ENCODE measurements at places on chromosomes 13 and 19. TPM values are rescaled to one million over a fixed set of nuclear protein-coding genes. Genes with fewer than 3 reads are reported as not detected.

The KLK12 gene
- total RNA-seq, result not detected

The PSG2 gene
- 0.65 TPM for total RNA-seq

The ZNF146 gene
- total RNA-seq, result 83.9 TPM

The FRY gene
- total RNA-seq, result 11.2 TPM

The SMIM44 gene
- not detected for total RNA-seq

The PCDH8 gene
- total RNA-seq, result not detected

The ZNF132 gene
- 9.4 TPM for total RNA-seq

The TICAM1 gene
- 6.7 TPM for total RNA-seq

The PBX4 gene
- 3.4 TPM for total RNA-seq

The NOTCH3 gene
- 14.4 TPM for total RNA-seq

The C19orf81 gene
- not detected for total RNA-seq

The KISS1R gene
- not detected for total RNA-seq

The TTYH1 gene
- not detected for total RNA-seq

The SSC5D gene
- 60.0 TPM for total RNA-seq

The DCAF15 gene
- 14.3 TPM for total RNA-seq

The SPRY2 gene
- total RNA-seq, result 26.3 TPM

The PRTN3 gene
- total RNA-seq, result not detected

The ATXN8OS gene
- total RNA-seq, result not detected

The KCNRG gene
- total RNA-seq, result 3.0 TPM

The SIGLEC5 gene
- total RNA-seq, result not detected

The UHRF1 gene
- total RNA-seq, result 13.7 TPM

The SIRT2 gene
- 64.1 TPM for total RNA-seq

The RNF225 gene
- 0.32 TPM for total RNA-seq

The ZNF626 gene
- total RNA-seq, result 28.1 TPM

The CGB8 gene
- not detected for total RNA-seq

The ZNF582 gene
- 5.1 TPM for total RNA-seq

The RB1 gene
- 32.5 TPM for total RNA-seq

The MYH14 gene
- not detected for total RNA-seq

The SIGLEC12 gene
- total RNA-seq, result not detected

The ERICH6B gene
- total RNA-seq, result not detected

The ATP1A3 gene
- total RNA-seq, result not detected

The CEACAM21 gene
- not detected for total RNA-seq

The SPINT2 gene
- 16.1 TPM for total RNA-seq

The SLC46A3 gene
- total RNA-seq, result 8.4 TPM

The PSMD8 gene
- 276 TPM for total RNA-seq

The SELENOW gene
- 158 TPM for total RNA-seq

The SIAH3 gene
- not detected for total RNA-seq

The SGCG gene
- 0.32 TPM for total RNA-seq

The TNFRSF19 gene
- 45.2 TPM for total RNA-seq
